ENCODE measurements at places on chromosomes 5 and 9.

GRCh38 chr9:95574866-95575553 is 58.2 kb upstream of the PTCH1 start:
- DNase-seq = no peak

DNA sequence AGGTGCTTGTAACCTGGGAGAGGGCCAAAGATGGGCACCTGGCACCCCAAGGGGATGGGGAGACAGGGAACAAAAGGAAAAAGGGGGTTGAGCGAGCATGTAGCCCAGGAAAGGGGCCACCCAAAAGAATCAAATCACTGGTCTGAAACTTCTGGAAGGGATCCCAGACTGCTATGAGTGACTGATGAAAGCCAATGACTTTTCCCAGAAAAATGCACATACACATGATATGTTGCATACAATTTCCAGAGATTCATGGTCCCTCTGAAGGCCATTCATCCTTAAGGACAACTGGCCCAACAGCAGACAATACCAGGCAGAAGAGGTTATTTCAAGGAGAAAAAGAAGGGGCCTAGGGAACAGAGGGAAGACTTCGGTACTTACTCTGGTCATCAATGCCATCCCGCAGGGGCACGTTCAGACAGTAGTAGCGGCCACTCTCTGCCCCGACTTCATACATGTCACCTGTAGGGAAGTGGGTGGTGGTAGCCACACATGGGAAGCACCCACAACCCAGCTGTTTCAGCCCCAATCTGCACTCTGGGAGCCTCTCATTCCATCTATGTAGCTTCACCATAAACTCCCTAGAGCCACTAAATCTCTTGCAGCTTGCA is 8.4 kb downstream of the HDAC3 start:
- DNase-seq = no peak

DNA sequence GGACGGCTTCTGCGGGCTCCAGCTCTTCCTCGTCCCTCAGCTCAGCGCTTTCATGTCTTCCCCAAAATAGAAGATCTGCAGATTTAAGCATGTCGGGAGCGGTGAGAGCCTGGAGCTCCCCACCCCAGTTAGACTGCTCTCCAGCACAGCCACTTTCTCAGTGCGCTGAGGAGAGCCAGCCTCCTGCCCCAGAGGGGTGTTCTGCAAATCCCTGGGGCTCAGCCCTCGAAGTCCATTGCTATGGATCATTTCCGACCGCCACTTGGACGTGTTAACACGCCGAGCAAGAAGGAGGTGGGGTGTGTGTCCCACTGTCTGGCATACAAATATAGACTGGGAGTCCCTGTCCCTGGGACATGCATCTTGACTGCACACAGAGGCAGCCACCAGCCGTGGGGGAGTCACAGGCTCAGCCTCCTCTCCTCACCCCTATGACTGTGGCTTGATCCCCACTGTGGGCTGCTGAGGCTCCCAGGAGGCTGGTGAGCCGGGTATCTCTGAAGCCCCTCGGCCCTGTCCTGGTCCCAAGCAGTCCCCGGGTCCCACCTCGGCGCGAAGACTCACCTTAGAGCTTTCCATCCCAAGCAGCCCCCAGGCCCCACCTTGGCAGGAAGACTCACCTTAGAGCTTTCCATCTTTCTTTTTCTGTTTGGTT is 30.0 kb upstream of the RNF130 start:
- DNase-seq = no peak

DNA sequence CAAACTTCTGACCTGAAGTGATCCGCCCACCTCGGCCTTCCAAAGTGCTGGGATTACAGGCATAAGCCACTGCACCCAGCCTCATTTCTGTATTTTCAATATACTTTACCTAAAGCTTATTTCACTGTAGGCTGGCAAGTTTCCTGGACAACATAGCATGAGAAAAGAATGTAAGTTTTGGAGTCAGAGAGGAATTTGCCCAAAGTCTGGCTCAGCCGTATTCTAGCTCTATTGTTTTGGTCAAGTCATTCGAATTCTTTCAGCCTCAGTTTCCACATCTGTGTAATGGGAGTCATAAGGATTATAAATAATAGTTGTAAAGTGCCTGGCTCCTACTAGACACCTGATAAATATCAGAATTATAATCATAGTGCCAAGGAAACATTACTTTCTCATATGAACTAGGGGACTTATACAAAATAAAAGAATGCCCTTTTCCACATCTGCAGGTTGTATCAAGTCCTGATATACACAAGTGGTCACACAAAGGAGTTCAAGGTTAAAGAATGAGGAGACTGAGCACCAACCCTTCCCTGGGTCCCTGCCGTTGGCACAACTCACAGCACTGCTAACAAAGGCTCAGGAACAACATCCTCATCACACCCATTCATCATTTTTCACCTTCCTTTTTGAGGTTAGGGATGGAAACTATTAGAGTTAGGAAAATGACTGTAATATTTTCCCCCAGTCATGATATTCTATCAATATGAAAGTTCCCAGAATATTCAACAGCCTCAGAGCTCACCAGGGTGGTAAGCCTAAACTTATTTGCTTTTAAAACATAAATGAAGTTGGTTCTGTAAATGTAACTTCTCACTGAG is 34.6 kb upstream of the RAI14 start:
- no peak for DNase-seq

DNA sequence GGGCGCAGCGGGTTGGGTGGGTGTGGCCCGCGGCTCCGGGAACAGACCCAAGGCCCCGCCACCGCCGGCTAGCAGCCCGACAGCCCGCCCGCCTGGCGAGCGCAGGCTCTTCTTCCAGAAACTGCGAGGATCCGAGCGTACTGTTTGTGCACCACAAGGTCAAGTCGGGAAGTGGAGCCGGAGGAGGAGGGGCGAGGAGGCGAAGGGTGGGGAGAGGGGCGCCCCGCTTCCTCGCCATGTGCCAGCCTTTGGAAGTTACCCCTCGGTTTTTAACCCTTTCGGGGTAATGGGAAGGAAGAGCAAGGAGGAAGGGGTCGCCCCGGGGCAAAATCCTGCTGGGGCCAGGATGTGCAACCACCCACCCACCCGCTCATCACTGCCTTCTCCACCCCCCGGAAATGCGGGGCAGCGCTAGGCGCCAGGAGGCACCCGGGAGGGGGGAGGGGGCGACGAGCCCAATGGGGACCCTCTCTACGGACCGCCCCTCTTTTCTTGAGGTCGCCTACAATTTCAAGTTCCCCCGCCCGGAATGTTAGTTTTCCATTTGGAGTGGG is 1.1 kb upstream of the JADE2 start:
- DNase-seq = peak; percentile 69

DNA sequence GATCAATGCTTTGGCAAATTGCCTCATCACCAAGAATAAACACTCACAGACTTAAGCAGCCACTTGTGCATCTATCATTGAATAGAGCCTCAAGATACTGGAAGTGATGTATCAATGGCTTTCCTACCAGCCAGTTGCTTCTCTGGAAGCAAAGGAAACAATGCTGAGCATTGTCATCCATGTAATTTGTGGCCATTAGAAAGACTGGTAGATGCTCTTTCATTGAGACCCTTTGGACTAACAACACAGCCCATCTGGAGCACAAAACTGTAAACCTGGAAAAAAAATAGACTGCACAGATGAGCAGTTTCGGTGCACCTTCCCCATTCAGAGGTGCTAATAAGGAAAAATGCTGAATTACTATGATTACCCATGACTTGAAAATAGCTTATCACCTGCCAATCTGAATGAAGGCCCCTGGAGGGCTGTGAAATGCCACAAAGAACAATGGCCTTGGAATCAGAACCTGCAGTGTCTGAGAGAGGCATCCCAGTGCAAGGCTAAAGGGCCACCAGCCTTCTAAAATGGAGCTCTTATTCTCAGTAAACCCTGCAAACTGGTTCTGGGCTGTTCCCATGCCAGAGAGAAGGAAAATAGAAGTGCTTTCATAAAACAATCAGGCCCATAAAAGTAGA is 127.5 kb downstream of the RFK start:
- no peak for DNase-seq

DNA sequence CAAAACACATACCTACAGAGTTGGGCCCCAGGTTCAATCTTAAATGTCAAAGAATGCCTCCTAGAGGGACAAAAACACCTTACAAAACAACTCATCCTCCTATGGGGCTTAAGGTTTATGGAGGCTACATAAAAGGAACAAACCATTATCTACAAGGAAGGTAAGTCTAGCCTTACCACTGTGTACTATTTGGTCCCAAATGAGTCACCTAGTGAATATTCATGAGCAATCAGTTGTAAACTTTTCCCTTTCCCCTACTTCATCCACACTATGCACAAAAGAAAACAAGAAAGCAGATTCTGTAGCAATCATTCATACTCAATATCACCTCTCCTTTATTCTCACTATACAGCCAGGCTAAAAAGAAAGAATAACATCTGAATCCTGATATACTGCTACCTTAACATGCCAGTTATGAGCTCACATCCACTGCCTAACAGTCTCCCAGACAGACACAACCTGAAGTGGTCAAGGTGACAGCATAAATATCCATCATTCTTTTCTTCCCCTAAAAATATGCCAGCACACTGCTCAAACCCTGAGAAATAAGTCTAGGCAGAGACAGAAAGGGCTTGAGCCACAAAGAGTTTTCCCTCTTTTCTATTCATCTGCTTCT is 6.2 kb downstream of the OXCT1 start:
- no peak for DNase-seq

DNA sequence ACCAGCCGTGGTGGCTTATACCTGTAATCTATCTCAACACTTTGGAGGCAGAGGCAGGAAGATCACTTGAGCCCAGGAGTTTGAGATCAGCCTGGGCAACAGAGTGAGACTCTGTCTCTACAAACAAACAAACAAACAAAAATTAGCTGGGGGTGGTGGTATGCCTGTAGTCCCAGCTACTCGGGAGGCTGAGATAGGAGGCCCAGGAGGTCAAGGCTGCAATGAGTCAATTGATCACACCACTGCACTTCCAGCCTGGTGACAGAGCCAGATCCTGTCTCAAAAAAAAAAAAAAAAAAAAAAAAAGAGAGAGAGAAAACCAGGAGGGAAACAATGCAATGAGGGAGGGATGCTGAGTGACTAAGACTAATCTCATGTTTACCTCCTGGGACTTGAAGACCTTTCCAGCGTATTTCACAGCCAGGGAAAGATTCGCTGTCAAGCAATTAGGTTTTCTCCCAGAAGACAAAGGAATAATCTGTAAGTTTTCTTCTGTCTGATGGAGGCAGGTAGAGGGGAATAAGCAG is 51.1 kb upstream of the MIER3 start:
- no peak for DNase-seq

DNA sequence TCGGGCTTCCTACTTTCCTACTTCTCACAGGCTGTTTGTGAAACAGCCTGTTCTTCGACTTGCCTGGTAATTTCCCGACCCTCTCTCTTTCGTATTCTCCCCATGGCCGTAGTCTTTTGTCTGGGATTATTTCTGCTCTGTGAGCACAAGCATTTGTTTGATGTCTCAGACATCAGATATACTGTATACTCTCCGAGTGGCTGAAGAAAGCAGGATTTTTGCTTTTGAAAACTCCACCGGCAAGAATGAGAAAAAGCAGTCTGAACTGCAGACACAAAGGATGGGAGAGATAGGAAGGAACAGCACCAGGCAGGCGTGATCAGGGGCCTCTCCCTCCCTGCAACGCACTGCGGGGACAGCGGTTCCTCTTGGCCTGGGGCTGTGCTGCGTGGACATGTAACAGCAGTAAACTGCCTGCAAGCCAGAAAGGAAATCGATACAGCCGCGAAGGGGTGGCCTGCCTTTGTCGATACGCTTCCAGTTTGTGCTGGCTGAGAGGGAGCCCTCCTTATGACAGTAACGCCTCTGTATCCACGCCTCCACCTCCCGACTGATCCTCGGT is 313.9 kb upstream of the TLE4 start:
- no peak for DNase-seq
